ENCODE measurements at places on chromosomes 5 and 9. TPM values are rescaled to one million over a fixed set of nuclear protein-coding genes. Genes with fewer than 3 reads are reported as not detected.

DNA sequence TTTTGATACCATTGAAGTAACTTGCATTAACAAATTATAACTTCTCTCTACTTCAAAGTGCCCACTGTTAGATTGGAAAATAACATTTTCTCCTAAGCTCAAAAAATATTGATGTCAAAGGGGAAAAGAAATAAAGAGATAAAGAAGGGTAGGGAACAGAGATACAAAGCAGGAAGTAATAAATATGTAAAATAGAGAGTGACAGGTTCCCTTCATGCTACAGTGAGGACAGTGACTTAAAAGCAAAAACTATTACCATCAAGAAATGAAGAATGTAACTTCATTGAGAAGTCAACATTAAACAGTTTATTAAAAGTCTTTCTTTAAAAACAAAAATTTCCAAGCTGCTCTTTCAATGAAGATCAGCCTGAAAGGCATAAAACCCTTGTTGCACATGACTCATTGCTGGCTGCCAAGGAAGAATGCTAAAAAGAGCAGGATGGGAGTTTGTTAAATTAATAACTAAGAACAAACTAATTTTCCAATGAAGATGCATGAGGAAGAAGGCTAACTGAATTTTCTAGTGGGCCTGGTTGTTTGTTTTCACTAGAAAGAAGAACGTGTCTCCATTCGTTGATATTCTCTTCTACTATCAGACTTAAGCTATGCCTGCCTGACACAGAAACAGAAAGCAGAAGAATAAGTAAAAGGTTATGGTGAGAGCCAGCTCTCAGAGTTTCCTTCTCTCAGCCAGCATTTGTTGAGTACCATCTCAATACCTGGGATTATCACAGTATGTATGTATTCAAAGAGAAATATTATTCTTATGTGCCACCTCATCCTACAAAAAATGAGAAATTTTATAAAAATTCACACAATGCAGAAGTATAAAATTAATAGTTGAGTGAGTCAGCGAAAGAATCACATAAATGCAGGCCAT is 197.8 kb upstream of the NREP start:
- DNase-seq, result no peak

DNA sequence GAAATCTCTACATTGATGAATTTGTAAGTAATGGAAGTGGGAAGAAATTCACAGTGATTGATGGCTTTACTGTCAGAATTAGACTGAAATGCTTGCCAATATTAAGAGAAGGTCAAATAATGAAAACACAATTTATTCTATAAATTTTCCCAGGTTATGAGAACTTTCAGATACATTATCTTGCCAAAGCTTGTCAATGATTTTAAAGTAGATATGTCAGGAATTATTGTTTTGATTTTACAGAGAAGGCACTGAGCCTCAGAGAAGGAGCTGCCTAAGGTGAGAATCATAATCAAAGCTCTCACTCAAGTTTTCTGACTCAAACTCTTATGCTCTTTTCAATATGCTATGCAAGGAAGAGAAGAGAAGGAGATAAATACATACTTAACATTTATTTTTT is 564.0 kb upstream of the RGMB start:
- DNase-seq, result no peak

DNA sequence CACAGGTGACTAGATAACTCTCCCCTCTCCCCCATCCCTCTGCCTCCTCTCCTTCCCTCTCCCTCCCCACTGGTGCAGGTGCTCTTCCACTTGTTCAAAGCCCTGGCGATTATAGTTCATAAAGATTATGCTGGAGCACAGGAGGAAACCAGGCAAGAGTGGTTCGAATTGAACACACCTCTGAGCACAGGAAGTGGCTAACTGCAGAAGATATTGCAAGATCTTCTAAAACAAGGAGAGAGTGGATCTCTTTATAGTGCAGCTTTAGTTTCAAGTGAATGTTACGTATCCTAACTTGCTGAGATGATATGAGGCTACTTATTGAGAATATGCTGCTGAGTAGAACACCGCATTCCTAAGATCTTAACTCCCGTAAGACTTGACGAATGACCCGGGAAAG is 178.4 kb downstream of the GOLPH3 start:
- DNase-seq, result no peak

GRCh38 chr5:135472141-135472540 is 20.0 kb upstream of the TIFAB start:
- DNase-seq, result no peak

DNA sequence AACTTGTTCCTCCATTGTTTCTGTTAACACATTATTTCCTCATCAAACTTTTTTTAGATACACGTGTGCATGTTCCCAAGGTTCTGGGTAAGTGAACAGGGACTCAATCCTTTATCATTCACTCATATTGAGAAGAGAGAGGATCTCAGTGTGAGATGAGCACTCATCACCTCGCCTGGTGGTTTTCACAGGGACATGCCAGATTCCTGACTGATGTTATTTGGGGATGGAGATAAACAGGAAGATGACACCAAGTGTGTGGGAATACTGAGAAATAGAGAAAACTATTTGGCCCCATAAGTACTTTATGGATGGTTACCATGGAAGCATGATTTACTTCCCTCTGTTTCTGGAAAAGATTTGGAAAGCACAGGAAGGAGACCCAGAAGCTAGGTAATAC is 533.3 kb upstream of the DMAC1 start:
- no peak for DNase-seq

DNA sequence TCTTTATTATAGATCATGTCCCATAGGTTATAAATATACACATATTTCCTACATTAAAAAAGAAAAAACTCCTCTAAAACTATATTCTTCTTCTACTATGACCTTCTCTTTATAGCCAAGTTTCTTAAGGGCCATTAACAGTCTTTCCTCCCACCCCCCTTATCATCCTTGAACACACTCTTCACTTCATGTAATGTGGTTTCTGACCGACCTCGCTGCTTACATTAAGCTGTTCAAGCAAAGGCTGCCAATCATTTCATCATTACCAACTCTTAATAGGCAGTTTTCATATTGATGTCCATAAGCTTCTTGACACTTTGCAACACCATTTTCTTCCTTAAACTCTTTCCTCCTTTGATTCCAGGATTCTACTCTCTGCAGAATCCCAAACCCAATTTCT is 283.0 kb upstream of the PCSK5 start:
- DNase-seq, result no peak

DNA sequence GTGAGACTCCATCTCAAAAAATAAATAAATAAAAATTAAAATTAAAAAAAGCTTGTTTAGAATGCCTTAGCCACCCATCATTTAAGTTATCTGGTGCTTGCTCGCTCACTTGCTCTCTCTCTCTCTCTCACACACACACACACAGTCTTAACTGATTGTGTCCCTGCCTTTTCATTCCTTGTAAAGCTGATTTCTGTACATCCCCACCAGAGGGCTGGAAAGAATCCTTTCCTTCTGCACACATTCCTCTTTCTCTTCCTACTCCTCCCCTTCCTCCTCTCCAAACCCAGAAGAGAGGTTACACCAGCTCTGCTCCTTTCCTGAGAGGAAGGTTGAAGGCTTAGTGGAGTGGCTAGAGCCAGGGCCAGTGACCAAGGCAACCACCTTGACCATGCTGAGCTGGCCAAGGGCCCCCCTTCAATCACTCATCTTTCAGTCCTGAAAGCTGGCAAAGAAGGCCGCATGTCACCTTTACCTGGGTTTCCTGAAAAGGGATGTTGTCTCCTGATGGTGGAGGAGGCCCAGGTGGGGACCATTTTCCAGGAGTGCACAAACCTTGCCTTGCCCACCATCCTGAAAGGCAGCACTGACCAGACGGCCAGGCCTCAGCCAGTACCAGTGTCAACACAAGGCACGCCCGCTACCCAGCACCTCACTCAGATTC is 25.6 kb downstream of the STK10 start:
- no peak for DNase-seq

DNA sequence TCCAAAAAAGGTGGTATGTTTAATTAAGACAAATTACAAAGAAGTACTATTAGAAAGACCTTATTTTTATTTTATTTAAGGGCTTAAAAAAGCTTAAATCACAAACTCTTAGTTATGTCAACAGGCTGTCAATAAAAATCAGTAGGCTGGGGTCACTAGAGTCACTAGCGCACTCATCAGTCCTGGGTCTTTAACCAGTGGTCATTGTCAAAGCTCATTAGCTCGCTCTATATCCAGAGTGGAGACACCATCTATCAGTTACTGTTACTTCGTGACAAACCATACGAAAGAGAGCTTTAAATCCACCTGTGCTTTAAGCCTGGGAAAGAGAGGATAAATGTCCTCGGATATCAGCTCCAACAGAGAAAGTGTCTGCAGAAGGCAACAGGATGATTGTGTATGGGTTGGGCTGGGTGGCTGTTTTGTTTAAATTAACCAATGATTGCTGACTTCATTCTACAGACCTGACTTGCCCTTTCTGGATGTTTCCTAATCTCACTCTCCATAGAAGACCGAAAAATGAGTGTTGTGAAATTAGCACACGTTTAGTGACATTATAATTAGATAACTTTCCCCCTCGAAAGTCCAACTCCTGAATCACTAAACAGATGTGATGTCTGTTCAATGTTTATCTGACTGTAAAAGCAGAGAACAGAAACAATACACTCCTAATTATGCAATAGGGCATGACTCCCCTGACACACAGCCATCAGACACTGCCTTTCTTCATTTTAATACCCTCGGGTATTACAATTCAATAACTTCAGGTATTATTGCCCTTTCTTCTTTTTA is 123.6 kb upstream of the TNPO1 start:
- DNase-seq, result no peak

- DNase-seq, result no peak
Observed at GRCh38 chr5:143172739-143173138, 230.7 kb downstream of the NR3C1 start.

GRCh38 chr9:135281151-135281550 is 193.7 kb downstream of the OLFM1 start:
- no peak for DNase-seq

GRCh38 chr5:102867992-102868662 is 113.0 kb downstream of the PAM start:
- DNase-seq, result no peak

DNA sequence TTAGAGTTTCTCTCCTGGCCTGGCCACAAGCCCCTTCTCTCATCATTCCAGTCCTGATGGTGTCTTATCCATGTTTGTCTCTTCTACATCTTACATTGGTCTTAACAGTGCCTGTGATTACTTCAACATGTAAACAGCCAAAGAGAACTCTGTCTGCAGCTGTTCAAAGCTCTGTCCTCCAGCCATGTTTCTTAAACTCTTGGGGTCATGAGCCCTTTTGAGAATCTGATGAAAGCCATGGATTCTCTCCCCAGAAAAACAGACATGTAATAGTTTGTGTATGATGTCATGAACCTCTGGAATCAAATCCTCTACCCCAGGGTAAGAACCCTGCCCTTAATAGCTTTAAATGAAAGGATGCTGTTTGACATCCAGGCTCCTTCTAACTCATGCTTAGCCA is 30.1 kb downstream of the MAMDC2 start:
- DNase-seq, result no peak

DNA sequence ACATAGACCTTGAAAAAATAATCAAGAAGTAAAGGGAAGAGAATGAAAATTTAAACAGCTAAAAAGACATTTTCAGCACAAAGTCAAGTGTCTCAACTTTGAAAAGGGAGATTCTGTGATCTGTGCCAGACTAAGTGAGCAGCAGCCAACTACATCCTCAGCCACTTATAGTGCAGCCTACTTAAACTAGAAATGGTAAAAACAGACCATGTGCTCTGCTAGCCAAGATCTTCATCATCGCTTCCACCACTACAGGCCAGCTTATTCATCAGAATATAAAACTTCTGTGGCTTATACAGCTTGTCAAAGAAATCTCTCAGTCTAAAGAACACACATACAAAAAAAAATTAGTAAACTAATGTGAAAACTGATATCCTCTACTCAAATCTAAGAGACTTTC is 63.5 kb downstream of the CEMIP2 start:
- DNase-seq, result no peak

DNA sequence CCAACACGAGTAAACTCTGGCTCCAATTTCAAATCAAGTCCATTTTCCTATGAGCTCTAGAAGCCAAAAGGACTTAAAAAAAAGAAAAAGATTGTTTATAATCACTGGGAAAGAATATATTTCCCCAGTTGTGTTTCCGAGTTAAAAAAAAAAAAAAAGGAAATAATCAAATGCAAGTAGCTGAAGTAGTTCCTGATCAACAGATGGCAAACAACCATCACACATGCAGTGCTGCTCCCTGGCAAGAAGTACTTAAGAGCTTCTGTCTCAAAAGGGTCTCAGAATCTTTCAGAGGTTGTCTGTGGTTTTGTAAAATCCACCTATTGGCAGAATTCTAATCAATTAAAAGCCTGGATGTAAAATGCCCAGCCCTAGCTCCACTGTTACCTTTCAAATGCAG is 387.9 kb downstream of the RAB3C start:
- DNase-seq, result no peak

DNA sequence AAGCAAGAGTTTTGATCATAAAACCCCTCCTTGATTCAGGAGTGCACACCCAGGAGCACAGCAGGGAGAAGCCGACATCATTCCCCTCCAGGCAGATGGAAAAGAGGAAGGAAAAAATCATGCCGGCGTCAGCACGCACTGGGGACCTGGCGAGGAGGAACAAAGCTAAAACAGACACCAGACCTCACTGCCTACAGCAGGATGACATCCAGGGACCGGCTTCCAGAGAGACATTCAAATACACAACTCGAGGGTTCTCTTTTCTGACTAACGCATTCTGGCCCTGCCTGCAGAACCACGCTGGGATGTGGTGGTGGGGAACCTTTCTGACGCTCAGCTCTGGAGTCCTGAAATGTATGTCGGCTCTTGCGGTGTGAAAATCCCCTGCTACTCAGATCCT is 2.7 kb downstream of the UBAC1 start:
- DNase-seq, result peak; percentile 72

GRCh38 chr5:142797420-142797819 is 27.2 kb downstream of the ARHGAP26 start:
- DNase-seq, result no peak

DNA sequence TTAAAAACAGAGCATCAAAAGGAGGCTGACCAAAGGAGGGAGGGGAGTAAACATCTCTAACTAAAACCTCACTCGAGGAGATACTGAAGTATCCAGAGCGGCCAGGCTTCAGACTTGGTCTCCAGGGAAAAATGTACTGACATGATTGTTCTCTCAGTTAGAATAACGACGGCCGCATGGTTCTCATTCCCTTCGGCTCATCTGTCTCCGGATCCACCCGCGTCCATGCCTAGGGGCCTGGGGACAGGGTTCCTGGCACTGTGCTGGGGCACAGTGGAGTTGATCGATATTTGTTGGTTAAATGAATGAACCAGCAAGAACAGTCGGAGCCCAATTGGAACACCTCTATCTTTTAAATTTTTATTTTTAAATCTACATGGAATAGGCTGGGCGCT is 167.1 kb upstream of the PHYKPL start:
- DNase-seq, result no peak

The ORM1 gene
- not detected for total RNA-seq

The SLC25A2 gene
- not detected for total RNA-seq

The EXOC3 gene
- 61.7 TPM for total RNA-seq

The PAEP gene
- not detected for total RNA-seq

The DMXL1 gene
- total RNA-seq, result 21.7 TPM

The ELP1 gene
- 21.0 TPM for total RNA-seq

The CARTPT gene
- not detected for total RNA-seq

The PCDHB14 gene
- total RNA-seq, result 0.75 TPM

The ORM2 gene
- not detected for total RNA-seq

The CHSY3 gene
- 2.7 TPM for total RNA-seq

The PCDHA13 gene
- not detected for total RNA-seq

Data from psoas muscle (tissue), 8 donors.